ENCODE measurements at places on chromosomes 13 and 19. TPM values are rescaled to one million over a fixed set of nuclear protein-coding genes. Genes with fewer than 3 reads are reported as not detected.
A peak's percentile ranks its signal among the peaks of the same experiment; 100 is the strongest.

LCP1 gene
- total RNA-seq = not detected

CILP2 gene
- 0.25 TPM for total RNA-seq

ZNF808 gene
- total RNA-seq = 7.9 TPM

RGS9BP gene
- total RNA-seq = 0.22 TPM

IZUMO2 gene
- not detected for total RNA-seq

CEACAM21 gene
- total RNA-seq = not detected

PSG2 gene
- 0.89 TPM for total RNA-seq

ACP5 gene
- 0.11 TPM for total RNA-seq

PIP5K1C gene
- 34.0 TPM for total RNA-seq

KIR3DL2 gene
- total RNA-seq = not detected

PCP2 gene
- total RNA-seq = not detected

NLRP7 gene
- not detected for total RNA-seq

ZFP82 gene
- total RNA-seq = 10.9 TPM

CERS1 gene
- total RNA-seq = 0.54 TPM

- DNase-seq = peak; percentile 100
These were observed 55.4 kb downstream of the SACS start for GRCh38 chr13:23377983-23378632.

GRCh38 chr13:83340170-83340569, 542.1 kb downstream of the SLITRK1 start:
- DNase-seq = no peak

- DNase-seq = peak; percentile 36
These were observed 148.5 kb downstream of the STK24 start for GRCh38 chr13:98428256-98428966.

GRCh38 chr19:51803967-51804366, 9.0 kb downstream of the FPR3 start:
- no peak for DNase-seq

GRCh38 chr13:32669030-32669646, 82.9 kb downstream of the PDS5B start:
- peak; percentile 78 for DNase-seq

- no peak for DNase-seq
These were observed 5.1 kb upstream of the SIGLEC9 start for GRCh38 chr19:51119611-51120010.

- DNase-seq = no peak
These were observed 18.3 kb upstream of the CCNP start for GRCh38 chr19:40244579-40245317.

DNA sequence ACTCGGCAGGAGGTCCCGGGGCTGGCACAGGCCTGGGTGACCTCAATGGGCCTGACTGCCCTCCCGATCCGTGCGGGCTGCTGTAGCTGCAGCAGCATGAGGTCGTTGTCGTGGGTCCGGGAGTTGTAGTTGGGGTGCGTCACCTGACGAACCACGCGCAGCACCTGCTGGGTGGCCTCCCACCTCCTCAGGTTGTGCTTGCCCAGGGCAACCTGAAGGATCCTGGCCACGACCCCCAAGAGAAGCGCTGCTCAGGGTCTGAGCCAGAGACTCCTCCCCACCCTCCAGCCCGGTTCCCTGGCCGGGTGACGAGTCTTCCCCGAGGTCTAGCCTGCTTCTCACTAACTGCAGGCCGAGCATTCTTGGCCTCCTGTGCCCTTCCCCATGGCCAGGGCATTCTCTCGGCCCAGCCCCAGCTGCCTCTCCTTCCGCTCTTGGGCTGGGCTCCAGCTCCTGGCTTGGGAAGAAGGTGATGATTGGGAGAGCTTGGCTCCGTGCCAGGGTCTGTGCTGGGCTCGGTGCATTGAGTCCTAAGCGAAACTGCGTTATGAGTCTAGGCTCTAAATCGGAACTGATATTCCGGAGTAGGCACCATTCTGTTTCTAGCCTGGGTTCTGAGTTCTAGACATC, 3.1 kb downstream of the KLK14 start:
- DNase-seq = no peak

- no peak for DNase-seq
These were observed 329.0 kb upstream of the TMTC4 start for GRCh38 chr13:101003566-101003965.

DNA sequence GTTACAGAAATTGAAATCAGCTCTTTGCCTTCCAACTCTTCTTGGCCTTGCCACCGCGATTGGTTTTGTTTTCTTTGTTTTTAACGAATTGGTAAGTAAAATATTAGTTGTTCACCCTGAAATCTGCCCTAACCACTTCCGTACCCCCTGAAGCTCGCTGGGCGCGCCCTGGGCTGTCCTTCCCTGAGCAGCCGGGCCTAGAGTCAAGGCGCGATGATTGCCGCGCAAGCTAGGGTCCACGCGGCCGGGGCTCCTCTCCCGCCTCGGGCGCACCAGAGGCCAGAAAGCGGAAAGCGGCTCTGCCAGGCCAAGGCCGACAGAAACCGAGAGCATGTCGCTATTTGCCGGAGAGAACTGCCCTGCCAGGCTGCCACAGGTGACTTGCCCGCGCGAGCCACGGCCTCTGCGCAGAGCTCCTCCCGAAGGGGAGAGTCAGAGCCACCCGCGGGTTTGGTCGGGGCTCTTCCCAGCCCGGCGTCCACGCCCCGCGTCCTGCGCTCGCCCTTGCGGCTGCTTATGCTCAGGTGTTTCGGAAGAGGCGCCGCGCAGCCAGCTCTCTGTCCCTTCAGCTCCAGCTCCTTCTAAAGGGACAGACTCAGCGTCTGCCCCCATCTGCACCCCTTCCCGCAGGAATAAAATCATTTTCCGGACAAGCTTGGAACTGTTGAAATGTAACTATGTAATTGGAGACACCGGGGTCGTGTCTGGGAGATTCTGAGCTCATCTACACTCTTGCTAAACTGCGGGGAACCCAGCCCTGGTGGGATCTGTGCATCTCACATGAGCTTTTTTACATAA, 6.6 kb upstream of the CDX2 start:
- DNase-seq = no peak

DNA sequence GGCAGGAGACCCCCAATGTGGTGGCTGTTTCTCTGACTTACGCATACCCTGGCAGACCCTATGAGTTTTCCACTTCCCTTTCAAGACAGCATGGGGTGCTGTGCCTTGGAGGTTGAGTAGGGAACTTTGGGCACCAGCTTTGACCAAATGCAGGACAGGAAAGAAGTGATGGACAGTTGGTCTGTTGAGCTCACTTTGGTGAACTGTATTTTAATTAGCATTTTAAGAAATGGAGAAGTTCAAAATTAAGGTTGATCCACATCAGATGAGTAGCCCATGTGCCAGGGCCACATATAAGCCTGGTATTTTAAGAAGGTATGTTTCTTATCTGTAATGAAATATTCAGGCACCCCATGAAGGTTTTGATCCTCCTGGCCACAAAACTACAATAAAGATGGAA, 46.1 kb upstream of the RAP2A start:
- no peak for DNase-seq

- DNase-seq = peak; percentile 50
These were observed 36.9 kb downstream of the POLR1D start for GRCh38 chr13:27658546-27658945.

DNA sequence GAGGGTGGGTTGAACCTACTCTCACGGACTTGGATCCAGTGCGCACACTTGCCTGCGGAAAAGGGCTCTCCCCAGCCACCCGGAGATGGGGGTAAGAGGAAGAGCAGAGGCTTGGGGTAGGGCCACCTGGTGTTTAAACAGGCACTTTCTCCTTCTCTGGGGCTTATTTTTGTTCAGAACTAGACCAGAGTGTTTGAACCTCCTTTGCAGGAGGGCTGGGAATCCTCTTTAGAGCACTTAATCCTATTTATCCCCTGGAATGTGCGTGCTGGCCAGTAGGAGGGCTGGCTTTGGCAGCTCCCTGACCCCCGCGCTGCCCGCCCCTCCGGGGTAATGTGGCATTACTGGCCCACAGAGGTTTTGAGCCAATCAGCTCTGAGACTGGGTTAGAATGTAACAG, 2.0 kb downstream of the RGS9BP start:
- no peak for DNase-seq

DNA sequence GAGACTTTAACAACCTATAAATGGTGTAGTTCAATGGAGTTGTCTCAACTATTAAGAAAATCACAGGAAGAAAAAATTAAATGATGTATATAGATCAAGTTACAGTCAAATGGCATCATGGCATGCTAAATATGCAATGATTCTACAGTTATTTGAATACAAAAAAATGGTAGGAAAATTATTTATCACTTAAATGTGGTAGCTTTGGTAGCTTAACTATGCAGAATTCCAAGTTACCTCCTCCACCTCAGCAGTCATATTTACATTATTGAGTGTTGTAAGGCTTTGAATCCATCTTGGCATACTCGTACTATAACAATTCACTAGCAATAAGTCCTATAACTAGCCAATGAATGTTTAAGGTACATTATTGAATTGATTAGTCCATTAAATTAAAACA, 36.8 kb downstream of the CAB39L start:
- no peak for DNase-seq

DNA sequence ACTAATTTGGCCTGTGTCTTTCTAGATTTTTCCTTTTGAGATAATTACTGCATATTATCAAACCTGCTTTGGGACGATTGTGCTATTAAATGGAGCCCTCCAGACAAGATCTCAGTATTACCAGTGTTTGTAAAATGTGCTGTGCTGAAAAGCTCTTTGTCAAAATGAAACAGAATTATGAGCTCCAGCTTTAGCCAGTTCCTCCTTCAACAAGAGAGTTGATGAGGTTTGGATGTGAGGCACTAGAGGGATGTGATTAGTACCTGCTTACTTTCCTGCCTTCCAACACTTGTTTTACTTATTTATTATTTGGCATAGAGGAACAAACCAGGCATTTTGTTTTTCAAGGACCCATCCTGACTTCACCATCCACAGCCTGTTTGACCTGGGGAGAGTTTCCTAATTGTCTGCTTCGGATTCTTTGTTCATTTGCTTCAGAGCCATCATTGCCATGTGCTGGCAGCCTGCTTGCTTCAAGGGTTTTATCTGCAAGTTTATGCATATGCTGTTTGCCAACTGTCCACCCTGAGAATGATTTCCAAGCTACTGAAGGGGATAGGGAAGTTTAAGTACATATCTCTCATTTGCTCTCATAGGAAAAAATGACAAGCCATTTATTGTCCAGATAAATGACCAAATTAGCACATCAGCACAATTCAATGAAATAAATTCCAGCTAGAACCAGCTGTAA, 32.9 kb upstream of the CPB2 start:
- DNase-seq = no peak

GRCh38 chr19:41718761-41719160, 10.3 kb downstream of the CEACAM5 start:
- DNase-seq = no peak

DNA sequence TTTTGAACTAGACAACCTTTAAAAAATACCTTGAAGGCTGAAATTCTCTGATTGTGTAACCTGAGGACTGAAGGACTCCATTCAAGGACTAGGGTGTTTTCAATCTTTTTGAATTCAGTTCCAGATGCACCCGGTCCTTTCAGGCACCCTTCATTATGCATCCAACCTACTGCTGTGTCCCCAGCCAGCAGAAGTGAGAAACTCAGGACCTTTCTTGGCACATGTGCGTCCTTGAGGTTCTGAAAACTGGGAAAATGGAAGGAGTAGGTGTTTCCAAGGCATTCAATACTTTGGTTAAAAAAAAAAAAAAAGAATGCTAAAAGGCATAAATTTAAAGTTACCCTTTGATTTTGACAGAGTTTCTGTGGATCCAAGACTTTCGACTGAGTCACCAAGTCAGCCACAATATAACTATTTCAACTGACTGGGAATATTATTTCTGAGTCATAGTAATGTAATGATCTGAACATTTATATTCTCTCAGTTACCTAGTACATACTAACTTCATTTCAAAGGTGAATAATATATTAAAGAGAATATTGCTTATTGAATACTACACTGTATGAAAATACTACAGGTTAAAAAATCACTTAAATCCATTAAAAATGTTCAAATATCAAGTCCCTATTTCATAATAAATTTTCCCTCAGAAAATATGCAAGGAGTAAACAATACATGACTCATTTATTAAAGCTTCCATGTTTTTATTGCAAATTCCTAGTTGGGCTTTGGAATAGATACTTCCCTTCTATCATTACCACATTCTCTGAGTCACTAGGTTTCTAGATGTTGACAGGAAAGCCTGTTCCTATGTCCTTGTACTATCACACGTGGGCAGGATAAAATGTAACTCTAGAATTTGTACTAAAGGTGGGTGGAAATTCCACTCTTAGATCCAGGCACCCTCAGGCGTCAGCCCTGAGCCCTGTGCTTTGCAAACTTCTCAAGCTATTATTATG, 2.4 kb upstream of the ITGBL1 start:
- DNase-seq = peak; percentile 93

GRCh38 chr19:2051773-2052704, 995 bp upstream of the MKNK2 start:
- DNase-seq = no peak

DNA sequence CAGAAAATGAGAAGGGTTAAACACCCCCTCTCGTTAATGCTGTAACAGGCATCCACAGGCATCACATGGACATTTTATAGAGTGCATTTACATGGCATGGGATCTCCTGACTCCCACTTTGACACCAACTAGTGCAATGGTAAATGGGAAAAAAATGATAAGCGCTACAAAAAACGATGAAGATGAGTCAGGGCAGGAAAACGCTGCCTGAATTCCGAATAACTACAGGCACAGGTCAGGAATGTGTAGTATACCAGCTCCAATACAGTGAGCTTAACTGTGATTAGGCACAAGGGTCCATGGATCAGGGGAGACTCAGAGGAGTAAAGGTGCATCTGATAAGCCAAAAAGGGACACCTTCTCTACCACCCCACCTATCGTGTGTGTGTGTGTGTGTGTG, 223.6 kb downstream of the FOXO1 start:
- DNase-seq = no peak

GRCh38 chr19:13835791-13836723, 40.8 kb downstream of the ZSWIM4 start:
- peak; percentile 50 for DNase-seq

GRCh38 chr19:15404097-15404779, 14.6 kb downstream of the AKAP8L start:
- DNase-seq = no peak

DNA sequence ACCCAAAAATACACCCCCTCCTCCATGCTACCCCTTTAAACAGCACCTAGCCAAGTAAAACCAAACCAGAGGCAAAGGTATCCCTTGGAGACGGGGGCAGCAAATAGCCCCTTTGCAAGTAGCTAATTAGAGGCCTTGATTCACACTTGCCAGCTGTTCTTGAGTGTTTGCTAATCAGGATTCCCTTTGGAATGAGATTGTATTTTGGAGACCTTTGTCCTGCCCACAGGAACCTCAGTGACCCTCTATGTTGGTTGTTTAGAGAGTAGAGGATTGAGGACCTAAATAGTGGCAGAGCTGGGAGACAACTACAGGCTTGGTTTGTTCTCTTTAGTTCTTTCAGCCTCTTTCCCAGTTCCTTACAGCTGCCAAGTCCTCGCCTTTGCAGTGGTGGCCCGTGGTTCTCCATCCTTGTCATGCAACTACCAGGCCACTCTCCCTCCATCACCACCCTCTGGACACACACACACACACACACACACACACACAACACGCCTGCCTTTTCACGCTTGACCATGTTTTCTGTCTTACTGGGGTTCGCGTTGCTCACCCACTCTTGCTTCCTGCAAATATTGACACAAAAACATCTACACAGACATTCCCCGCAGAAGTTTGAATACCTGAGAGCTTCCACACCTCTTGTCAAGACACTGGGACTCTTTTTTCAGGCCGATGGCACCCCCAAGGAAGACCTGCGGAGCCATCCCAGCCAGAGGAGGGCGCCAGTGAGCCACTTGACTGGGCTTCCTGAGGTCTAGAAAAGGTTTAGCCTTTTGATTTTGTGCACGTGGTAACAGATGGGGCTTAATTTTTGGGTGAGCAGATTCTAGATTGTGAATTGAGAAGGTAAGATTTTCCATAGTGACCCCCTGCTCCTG, 80.0 kb upstream of the GPR183 start:
- DNase-seq = peak; percentile 36
